ENCODE measurements at places on chromosomes 16 and 17.
A peak's percentile ranks its signal among the peaks of the same experiment; 100 is the strongest.

GRCh38 chr17:34637041-34637547 is 57.7 kb downstream of the TMEM132E start:
- DNase-seq, result no peak

DNA sequence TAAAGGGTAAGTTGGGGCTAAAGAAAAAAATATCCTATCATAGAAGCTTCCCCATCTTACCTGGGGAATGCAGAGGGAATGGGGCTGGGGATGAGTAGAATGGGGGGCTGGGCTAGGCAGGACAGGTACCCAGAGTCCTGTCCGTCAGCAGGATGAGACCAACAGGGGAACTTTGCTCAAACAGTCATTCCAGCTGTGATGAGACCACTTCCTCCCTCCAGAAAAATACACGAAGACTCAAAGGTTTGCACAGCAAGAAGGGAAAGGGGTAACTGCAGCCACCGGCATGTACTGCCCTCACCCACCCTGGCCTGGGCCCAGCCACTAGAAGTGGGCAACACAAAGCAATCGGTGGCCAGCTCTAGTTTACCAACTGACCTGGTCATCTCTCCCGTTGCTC is 20.7 kb upstream of the SLC35B1 start:
- no peak for DNase-seq

GRCh38 chr17:306116-306515 is 46.5 kb downstream of the RPH3AL start:
- DNase-seq, result no peak

DNA sequence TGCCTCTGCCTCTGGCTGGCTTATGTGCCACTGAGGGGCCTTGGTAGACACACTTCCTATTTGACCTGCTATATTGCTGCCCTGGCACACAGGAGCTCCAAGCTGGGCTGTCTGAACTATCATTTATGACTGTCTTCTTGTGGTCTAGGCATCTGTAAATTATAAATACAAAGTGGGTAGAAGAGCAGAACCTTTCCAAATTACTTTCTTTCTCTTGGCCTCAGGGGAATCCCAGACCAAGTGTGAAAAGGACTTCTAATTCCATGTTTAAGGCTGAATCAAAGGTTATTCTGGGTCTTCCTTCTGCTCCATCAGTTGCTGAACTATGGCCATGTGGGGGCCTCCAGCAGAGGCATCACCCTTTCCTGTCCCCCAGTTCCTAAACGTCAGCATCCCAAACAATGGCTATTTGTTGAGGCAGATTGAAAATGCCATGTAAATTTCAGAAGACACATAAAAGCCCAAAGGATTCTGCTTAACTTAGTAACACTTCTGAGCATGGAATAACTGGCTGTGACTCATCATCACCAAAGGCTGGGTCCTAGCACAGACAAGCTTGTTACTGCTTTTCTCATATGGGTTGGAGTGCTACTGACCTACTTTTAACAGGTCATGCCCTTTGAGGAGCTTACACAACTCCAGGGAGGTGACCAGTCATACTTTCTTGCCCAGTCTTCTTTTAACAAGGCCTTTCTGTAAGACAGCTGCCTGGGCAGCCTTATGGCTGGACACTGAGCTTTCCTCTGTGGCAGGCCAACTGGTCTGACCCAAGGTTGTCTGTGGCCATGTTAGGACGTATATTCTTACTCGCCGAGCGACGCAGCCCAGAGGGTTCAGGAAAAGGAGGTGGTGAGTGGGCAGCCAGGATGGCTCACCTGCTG is 154.8 kb downstream of the VPS53 start:
- no peak for DNase-seq

DNA sequence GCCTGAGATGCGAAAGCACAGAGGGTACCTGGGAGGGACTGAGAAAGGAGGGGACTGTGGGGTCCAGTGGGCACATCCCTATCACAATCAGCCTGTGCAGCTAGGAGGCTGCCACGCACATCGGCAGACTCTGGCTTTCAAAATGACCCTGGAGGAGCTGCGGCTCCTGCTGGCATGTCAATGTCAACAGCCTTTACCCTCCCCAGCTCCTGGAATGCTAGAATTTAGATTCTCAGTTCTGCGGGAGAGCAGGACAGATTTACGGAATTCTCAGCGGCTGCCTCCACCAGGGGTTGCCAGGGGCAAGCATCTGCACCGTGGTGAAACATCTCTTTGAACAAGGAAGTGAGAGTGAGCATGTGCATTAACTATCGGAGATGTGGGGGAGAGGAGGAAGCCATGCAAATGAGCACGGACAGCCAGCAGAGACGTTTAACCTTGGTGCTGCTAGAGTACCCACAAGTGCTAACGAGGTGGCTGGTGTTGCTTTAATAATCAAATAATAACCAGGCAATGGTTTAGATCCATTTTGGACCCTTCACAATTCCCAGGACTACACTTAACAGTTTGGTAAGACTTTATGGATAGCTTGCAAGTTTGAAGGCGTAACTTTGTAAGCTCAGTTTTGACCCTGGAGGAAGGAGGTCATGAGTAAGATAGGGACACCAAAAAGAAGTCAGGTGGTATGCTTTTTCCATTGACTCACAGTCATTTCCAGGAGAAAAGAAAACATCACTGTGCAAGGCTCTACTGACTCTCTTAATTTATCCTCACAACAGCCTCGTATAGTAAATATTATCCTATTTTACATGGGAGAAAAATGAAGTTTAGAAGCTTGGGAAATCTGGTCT is 54.1 kb downstream of the XYLT1 start:
- peak; percentile 84 for DNase-seq

DNA sequence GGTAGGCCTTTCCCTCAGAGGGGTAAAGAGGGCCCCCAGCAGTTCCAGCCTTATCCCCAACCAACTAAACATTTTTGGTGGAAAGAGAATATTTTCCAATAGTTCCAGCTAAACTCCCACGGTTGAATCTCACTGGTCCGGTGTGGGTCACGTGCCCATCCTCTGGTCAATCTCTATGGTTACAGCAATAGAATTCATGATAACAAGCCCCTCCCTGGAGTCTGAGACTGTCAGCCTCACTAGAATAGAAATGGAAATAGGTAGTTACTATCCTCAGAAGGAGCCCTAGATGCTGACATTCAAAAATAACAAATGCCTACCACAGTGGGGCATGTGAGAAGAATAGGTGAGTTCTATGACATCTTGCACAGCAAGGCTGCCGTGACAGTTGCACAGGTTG is 37.5 kb upstream of the LITAF start:
- no peak for DNase-seq

- no peak for DNase-seq
Measured at GRCh38 chr16:54347961-54348360, 61.4 kb upstream of the IRX3 start.

GRCh38 chr17:7404737-7405349 is 946 bp upstream of the TMEM256 start:
- peak; percentile 49 for DNase-seq

GRCh38 chr16:84182104-84182503 is 4.8 kb downstream of the TAF1C start:
- no peak for DNase-seq

DNA sequence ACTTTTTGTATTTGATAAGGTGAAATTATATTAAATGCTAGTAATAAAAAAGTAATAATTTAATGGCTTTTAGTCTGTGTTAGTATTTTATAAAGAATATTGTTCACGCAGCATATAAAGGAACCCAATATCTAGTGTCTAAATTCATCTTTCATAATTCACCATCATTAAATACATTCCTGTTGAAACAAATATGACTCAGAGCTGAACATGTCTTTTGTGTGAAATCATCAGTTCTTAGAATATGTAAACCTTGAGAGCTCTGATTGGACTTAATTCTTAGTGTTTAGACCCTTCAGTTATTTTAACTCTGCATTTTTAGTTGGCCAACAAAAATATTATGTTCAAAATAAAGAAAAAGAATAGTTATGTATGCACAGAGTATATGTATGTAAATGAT is 71.8 kb downstream of the ABHD15 start:
- DNase-seq, result no peak

All from T-helper 2 cell (primary cell).